ENCODE measurements at places on chromosomes 6 and 20.

DNA sequence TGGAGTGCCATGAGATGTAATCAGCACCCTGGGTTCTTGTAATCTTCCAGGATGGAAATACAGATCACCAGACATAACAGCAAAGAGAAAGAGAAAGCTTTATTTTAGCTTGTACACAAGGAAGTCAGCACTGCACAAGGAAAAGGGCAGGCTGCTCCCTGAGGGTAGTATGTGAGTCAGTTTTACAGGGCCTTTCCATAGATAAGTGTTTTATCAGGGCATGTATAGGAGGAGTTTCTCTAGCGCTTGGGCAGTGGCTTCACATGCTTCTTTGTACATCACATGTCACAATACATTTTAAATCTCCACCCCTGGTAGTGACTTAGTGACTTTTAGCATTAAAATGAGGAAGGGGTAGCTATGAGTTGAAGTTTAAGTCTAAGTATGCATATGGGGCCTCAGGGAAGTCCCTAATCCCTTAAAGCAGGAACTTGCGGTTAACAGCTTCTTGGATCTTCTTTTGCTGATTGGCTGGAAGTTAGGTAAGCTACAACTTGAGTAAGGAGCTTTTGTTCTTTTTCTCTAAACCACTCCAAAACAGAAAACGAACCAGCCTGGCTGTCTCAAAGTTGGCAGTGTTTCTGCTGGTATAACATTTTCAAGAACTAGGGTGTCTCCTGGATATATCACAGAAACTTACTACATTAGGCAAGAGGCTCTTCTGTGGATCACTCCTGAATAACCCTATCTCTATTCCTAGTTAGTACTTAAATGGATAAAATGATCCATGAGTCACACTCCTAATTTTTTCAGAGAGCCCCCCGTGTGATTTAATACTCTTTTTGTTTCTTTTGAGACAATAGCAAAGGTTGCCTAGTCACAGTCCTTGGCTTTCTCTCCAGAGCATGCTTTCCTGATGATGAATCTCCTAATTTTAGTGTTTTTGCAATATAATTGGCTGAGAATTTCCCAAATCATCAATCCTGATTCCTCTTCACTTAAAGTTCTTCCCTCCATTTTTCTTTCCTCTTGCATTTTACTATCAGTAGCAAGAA, 60.2 kb downstream of the MRAP2 start:
- peak; percentile 2 for DNase-seq

DNA sequence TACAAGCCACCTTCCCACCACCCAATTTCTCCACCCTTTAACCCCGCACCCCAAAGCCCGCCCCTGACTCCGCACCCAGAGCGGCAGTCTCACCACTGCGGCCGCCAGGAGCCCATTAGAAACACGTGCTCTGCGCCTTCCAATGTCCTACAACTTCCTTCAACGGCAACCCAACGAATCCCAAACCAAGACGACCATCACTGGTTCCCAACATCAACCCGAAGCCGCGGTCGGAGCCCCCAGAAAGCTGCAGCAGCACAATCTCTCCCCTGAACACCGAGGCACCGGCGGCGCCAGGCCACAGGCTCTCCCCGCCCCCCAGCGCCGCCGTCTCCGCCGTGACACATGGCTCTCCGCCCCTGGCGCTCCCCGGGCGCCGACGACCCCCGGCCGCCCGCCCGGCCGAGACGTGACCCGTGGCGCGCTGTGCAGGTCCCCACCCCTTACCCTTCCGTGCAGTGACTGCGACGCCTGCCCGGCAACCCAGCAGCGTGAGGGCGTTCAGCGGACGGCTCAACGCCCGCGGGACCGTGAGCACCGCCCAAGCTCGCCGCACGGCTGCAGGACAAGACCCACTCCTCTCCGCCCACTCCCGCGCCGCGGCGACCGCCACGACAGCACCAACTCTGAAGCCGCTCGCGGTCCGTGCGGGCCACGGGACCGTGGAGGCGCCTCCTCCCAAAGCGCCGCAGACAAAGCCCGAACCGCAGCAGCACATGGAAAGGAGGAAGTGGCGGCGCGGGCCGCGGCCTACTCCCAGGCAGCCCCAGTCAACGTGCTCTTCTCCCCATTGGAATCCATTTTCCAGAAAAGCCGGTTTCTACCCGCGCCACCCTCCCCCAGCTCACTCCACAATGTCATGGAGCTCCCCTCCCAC, 551 bp downstream of the SYNCRIP start:
- DNase-seq, result peak; percentile 47

- DNase-seq, result no peak
Measured at GRCh38 chr6:160333841-160334240, 14.3 kb upstream of the SLC22A3 start.

DNA sequence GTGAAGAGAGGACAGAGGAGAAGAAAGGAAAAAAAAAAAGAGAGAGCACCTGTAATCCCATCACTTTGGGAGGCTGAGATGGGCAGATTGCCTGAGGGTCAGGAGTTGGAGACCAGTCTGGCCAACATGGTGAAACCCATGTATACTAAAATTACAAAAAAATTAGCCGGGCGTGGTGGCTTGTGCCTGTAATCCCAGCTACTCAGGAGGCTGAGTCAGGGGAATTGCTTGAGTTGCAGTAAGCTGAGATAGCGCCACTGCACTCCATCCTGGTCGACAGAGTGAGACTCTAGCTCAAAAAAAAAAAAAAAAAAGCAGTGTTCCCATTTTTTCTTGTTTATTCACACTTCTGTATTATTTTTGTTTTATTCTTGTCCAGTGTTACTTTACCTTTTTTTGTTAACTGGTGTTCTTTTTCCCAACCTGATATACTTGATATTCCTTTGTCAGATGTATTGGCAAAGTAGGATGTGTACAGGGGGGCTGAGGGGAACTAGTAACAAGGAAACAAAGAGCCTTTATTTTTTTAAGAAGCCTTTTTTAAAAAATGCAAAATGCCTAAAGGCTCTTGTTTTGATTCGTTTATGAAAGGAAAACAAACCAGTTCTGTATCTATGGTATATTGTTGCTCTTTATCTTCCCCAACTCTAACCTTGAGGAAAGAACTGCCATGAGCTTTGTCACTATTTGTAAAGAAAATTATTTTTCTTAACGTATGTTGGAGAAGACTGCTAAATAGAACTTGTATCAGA, 22.3 kb downstream of the COL19A1 start:
- no peak for DNase-seq

GRCh38 chr20:49969946-49970345, 12.8 kb upstream of the SNAI1 start:
- DNase-seq, result no peak

DNA sequence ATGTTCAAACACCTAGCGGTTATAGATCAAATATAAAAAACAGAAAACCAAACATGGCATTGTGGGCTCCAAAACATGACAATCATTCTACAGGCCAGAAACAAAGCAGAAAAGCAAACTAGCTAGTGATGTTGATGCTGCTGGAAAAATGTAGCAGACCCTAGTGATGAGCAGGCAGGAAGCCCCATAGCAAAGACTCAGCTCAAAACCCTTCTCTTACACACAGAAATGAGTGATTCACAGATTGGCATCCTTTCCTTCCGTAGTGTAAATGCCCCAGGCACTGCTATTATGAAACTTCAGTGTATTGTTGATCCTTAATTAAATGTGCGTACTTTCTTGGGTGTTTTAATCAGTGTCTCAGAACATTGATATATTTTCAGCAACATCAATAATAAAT, 425.1 kb downstream of the UTRN start:
- peak; percentile 82 for DNase-seq

DNA sequence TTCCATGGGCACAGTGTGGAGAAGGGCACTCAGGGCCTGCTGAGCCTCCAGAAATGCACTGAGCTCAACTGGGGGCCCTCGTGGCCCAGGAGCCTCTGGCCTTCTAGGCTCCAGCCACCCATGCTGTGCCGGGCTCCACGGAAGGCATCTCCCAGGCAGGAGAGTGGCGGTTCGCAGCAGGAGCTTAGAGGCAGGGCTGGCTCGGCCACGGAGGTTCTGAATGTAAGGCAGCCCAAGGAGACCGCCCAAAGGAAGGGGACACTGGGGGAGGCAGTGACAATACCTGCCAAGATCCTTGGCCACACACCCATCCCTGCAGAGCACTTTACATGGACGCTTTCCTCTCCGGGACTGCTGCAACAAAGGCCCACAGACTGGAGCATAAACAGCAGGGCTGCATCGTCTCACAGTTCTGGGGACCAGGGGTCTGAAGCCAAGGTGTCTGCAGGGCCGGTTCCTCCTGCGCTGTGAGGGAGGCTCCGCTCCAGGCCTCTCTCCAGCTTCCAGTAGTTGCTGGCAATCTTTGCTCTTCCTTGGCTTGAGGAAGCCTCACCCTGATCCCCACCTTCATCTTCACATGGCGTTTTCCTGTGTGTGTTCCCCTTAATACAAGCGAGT, 128.2 kb upstream of the CDH4 start:
- DNase-seq, result no peak

- no peak for DNase-seq
Measured at GRCh38 chr6:144594585-144594984, 309.4 kb downstream of the UTRN start.

DNA sequence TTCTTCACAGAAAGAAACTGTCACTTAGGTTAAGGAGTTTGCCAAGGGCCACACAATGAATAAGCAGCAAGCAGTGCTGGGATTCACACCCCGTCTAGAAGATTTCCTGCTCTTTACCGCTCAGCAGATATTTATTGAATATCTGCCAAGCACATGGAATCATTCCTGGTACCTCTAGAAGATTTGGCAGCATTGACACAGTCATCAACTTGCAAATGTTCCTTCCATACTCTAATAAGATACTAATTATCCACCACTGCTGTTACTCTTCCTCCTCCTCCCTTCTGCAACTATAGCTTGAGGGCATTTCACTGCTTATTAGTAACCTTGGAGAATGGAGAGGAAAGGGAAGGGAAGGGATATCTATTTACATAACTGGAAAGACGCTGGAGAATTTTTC, 13.0 kb downstream of the MOXD1 start:
- no peak for DNase-seq

GRCh38 chr20:16451001-16451400, 122.2 kb downstream of the KIF16B start:
- no peak for DNase-seq

- DNase-seq, result no peak
Measured at GRCh38 chr6:135066397-135066796, 11.8 kb upstream of the HBS1L start.

- no peak for DNase-seq
Measured at GRCh38 chr6:123598011-123598410, 38.7 kb downstream of the TRDN start.

DNA sequence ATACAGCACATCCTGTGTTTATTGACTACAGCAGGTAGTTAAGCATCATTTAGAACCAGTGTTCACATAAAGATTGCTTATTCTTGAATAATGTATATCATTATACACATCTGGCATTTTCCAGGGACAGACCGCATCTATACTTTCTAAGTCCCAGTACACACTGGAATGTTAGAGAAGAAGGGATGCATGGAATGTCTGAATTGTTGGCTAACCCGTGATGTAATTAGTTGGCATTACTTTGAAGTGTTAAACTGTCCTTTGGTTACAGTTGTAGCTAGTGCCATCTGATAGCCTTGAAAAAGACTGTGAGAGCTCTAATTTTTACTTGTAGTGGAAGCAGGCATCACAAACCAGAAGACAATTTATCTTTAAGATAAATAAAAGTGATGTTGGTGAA, 29.8 kb upstream of the MCHR2 start:
- peak; percentile 6 for DNase-seq

- no peak for DNase-seq
Measured at GRCh38 chr6:144895313-144896278, 610.5 kb downstream of the UTRN start.

DNA sequence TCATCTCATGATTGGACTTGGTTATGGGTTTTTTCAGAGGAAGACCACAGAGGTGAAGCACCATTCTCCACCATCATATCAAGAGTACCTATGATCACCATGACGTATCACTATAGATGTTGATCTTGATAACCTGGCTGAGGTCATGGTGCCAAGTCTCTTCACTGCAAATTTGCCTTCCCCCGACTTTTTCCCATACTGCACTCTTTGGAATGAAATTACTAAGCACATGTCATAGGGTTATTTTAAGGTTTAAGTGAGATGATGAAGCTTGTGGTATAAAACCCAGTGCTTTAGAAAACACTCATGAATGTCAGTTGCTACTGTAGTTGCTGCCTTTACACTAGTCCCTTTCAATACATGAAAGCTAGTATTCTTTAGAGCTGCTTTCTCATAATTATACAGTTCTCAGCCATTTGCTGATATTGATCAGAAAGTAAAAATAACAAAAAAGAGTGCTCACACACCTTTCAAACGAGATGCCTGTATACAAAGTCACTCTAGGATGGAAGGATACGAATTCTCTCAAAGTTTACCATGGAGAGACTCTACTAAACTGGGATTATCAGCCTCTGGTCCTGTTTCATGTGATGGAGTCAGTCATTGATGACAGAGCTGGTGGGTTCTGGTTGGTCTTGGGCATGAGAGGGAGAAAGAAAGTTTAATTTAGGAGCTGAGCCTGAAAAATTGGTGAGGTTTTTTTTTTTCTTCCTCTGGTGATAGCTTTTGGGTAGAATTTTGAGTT, 228.1 kb downstream of the PRL start:
- peak; percentile 18 for DNase-seq

GRCh38 chr20:13665709-13666395, 27.1 kb upstream of the TASP1 start:
- no peak for DNase-seq

GRCh38 chr6:45630801-45631200, 253.1 kb upstream of the SUPT3H start:
- peak; percentile 57 for DNase-seq

DNA sequence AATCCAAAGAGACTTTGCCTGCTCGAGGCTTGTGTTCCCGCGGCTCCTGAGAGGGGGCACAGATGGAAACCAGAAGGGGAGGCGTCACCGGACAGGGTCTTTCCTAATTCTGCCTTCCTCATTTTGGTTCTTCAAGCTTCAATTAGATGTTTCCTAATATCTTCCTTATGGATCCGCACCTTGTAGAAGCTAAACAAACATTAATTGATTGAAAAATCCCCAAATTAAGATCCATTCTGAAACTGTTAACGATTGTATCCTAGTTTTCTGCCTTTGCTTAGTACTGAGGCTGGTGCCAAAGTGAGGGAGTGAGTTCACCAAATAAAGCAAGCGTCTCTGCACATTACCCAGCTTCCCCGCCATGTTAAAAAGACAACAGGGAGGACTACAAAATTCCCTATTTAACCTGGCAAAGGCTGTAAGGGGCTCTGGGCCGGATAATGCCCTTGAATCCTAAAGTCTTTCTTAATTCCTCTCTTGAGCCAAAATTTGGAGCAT, 123.2 kb downstream of the GPX5 start:
- no peak for DNase-seq

- DNase-seq, result peak; percentile 56
Measured at GRCh38 chr6:3509336-3509735, 52.5 kb upstream of the SLC22A23 start.

All from fibroblast of skin of scalp (primary cell).